Hypothalamus (tissue), 51 donors: ENCODE measurements at places on chromosomes 7 and 10.

GRCh38 chr10:86313621-86314041, 53.0 kb downstream of the GRID1 start:
- DNase-seq, result peak; percentile 29

DNA sequence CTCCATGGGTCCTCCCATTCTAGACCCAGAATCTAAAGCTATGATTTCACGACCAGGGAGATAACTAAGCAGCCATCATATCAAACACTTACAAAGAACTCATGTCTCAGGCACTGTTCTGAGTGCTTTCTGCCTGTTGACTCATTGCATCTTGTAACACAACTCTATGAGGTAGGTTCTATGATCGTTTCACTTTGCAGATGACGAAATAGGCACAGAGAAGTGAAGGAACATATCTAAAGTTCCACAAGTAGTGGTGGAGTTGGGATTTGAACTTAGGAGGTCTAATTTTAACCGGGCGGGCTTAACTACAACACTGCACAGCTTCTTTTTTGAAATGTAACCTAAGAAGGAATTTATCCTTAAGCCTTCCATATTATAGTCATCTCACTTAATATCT, 2.9 kb downstream of the RBP4 start:
- no peak for DNase-seq

GRCh38 chr7:84193747-84194146, 842 bp downstream of the SEMA3A start:
- no peak for DNase-seq

GRCh38 chr10:91347529-91347928, 62.6 kb upstream of the HECTD2 start:
- no peak for DNase-seq

- no peak for DNase-seq
These were observed 486.8 kb downstream of the SUGCT start for GRCh38 chr7:40621592-40621998.

GRCh38 chr7:88111140-88111743, 108.6 kb downstream of the SRI start:
- no peak for DNase-seq

GRCh38 chr10:76665029-76665428, 972.6 kb downstream of the KCNMA1 start:
- no peak for DNase-seq

GRCh38 chr7:46054915-46055314, 133.8 kb upstream of the IGFBP3 start:
- DNase-seq, result no peak

DNA sequence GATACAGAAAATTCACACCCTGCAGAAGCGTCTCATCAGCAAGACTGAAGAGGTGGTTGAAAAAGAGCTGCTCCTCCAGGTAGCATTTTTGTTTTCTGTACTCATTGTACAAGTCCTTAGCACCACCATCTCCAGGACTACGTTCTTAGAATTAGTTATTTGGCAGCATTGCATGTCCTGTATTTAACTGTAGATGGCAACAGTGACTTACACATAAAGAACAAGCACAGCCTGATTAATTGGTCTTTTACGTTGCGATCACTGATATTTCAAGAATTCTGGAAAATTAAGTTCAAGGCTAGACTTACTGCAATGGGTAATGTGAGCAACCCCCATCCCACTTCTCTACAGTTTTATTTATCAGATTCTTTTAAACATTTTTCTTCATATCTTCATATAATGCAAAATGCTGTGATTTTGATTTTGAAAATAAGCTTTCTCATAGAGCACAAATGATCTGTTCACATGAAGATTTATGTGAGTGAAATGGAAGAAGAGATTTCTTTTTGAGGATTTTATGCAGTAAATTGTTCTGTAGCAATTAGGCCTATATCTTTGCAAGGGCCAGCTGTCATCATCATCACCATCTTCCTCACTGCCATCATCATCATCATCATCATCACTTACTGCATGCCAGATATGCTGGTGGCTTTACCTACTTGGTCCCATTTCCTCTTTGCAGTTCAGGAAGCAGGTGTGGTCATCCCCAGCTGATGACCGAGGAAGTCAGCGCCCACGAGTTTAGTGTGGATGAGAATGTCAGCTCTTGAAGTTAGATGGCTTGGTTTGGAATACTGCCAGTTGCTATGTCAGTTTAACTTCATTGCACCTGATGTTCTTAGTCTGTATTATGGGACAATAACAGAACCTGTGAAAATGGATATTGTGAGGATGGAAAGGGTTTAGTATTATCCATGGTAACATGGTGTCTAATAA, 53.4 kb downstream of the CFAP58 start:
- no peak for DNase-seq

GRCh38 chr7:70736715-70737460, 395.1 kb upstream of the GALNT17 start:
- no peak for DNase-seq

DNA sequence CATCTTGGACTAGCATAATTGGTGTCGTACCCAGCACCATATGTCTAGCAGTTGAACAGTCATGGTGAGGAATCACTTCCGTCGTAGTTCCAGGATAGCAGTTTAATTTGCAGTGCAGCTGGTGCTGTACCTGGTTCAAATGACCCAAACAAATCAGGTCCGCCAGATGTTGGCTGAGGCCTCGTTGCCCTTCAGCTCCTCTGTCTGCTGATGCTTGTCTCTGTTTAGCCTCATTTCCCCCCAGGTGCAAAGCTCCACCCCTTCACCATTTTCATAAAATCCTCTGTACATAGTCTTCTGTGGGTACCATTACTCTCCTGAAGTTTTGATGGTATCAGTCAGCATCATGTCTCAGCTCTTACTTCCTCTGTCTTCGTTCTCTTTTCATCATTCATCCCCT, 35.1 kb downstream of the UMAD1 start:
- no peak for DNase-seq

GRCh38 chr10:121437596-121437995, 160.6 kb downstream of the FGFR2 start:
- DNase-seq, result peak; percentile 9

DNA sequence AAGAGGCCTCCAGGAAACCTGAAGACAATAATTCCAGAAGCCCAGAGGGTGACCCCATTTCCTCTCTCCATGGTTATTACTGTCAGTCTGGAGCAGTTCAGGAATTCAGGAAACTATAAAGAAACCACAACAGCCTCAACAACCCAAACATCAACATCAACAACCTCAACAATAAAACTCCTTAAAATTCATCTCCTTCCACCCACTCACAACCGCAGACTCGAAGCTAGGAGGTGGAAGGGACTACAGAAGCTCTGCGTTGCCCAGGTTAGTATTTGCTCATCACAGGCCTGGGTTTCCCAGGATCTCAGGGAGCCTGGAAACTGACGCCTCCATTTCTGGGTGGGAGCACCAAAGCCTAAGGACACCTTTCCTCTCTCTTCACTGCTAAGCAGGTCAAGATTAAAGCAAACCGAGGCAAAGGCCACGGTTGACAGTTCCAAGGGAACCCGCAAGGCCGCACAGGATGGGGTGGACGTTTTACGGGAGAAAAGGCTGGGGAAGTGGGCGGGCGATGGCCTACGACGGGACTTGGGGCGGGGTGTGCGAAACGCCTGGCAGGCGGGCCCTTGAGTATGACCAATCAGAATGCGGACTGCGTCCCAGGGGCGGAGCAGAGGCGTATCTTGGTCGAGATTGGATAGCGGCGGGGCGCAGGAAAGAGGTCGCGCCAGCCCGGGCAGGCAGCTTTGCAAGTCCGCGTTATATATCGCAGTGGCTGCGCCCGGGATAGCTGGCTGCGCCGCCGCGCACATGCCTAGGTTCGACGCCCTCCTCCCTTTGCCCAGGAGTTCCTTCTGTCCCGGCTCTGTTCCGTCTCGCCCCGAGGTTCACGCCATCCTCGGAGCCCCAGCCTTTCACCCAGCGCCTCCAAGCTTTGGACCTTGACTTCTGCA, at the start of gene ELOVL3:
ELOVL3 (plus strand) TSS at position 654 of the 896 bp plus-strand sequence. CDS start 250 bp downstream, outside the sequence.
- peak; percentile 81 for DNase-seq

DNA sequence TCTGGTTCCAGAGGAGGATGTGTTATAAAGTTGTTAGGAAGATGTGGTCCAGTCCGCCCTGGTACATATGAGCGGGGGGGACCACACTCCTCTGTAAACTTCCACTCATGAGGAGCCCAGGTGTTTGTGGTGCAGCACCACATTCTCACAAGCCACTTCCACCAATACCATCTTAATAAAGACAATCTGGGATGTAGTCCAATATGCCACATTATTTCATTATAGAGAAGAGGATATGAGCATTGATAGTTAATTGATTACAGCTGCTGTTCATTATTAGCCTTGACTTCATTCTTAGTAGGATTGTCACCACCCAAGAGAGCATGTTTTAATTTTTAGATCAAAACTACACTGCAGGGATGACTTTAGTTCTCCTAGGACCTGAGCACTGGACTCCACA, 40.5 kb downstream of the ERCC6 start:
- DNase-seq, result no peak

DNA sequence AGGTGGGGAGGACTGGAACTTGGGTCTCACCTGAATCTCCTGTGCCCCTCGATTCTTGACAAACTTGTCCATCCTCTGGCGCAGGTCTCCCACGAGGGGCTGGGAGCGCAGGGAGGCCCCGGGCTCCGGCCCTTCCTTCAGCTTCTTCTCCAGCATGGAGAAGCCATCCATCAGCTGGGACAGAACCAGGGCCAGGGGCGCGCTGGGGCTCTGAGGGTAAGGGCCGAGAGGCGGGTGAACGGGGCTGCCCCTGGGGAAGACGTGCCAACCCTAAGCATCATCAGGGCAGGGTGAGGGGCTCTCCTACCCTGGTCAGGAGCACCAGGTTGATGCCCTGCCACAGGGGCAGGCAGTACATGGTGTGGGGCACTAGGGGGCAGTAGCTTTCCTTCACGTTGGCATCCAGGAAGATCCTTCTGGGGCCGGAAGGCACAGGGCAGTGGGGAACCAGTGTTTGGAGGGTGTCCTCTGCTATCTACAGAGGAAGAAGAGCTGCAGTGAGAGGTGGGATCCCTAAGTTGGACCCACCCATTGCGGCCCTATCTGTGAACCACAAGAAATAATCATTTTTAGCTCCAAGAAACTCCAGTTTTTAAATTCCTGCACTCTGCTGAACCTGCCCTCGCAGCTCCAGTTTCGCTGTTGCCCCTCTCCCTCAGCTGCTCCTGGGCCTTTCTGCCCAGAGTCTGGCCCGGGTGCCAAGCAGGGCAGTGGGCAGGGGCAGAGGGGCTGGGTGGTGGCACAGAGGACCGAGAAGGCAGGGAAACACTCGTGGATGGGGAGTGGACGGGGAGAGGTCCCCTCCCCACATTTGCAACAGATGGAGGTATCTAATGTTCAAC, 10.8 kb upstream of the PYROXD2 start:
- no peak for DNase-seq

- no peak for DNase-seq
These were observed 19.6 kb downstream of the FRMPD2 start for GRCh38 chr10:48254750-48255512.

DNA sequence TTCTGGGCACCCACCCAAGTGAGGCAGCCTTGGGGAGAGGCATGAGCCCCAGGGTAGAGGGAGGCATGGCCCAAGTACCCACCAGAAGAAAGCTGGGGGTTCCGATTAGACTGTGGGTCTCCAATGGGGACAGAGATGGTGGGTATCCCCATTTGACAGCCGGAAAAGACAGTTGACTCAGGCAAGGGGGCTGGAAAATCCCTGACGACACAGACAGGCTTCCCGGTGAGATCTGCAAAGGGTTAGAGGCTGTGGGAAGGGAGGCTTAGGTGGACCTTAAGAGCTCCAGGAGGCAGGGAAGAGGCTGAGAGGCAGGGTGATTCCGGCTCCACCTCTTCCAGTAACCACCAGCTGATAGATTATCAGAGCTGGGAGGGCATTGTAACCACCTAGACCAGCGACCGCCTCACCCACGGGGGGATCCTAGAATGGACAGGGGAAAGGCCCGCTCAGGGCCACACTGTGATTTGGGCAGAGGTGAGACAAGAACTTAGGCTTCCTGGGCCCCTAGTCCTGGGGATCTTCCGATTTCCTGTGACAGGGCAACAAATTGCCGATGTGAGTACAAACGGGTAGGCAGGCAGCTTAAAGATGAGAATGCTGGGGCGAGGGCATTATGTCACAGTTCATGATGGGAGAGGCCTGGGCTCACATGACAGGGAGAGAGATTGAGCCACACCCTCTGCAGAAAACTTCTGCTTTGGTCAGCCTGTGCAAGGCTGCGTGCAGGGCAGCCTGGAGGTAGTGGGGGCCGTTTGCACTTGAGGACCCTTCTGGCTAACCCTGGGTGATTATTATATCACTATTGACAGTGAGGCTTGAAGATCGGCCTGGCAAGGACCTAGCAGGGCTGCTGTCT, 5.4 kb downstream of the TBATA start:
- no peak for DNase-seq

- no peak for DNase-seq
These were observed 42.5 kb downstream of the CCDC71L start for GRCh38 chr7:106618480-106618879.

GRCh38 chr7:47382200-47382599, 199.7 kb downstream of the TNS3 start:
- DNase-seq, result no peak

- DNase-seq, result peak; percentile 70
These were observed 56.0 kb downstream of the LGI1 start for GRCh38 chr10:93813507-93814465.

GRCh38 chr10:46526682-46527038, 29.8 kb downstream of the GPRIN2 start:
- no peak for DNase-seq

GRCh38 chr10:86759073-86759672, 2.8 kb downstream of the BMPR1A start:
- DNase-seq, result no peak

DNA sequence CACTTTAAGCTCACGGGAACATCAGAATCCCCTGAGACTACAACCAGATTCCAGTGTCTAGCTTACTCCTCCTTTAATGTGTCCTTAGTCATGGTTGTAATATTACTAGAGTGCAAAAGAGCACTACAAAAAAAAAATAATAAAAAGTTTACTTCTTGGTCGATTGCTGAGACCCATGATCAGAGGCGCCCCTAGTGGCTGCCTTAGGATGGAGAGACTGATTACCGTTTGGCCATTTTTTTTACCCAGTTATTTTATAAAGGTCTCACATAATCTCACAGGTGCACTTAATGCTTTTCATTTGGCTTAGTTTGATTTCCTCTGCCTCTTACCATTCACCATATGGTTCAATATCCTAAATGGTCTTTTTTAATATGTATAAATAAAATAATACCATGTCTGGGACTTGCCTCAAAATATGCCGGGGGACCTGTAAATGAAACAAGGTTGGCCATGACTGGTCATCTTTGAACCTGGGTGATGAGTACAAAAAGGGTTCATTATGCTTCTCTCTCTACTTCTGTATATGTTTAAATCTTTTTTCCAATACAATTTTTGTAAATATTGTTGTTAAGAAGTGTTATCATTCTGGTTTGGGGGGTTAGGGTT, 331.5 kb upstream of the NFE2L3 start:
- DNase-seq, result no peak

- DNase-seq, result no peak
These were observed 21.6 kb downstream of the PRPF18 start for GRCh38 chr10:13608246-13608853.

- DNase-seq, result no peak
These were observed 197.7 kb downstream of the CCDC3 start for GRCh38 chr10:12803776-12804175.
